Stimulated activated CD4-positive, alpha-beta T cell treated with anti-CD3 and anti-CD28 coated beads, Interleukin-15, amount 100 ng/mL, for 1 hour (primary cell): ENCODE measurements at places on chromosomes 12 and 14.

GRCh38 chr14:32940066-32940651, 1.5 kb downstream of the NPAS3 start:
- DNase-seq = no peak

DNA sequence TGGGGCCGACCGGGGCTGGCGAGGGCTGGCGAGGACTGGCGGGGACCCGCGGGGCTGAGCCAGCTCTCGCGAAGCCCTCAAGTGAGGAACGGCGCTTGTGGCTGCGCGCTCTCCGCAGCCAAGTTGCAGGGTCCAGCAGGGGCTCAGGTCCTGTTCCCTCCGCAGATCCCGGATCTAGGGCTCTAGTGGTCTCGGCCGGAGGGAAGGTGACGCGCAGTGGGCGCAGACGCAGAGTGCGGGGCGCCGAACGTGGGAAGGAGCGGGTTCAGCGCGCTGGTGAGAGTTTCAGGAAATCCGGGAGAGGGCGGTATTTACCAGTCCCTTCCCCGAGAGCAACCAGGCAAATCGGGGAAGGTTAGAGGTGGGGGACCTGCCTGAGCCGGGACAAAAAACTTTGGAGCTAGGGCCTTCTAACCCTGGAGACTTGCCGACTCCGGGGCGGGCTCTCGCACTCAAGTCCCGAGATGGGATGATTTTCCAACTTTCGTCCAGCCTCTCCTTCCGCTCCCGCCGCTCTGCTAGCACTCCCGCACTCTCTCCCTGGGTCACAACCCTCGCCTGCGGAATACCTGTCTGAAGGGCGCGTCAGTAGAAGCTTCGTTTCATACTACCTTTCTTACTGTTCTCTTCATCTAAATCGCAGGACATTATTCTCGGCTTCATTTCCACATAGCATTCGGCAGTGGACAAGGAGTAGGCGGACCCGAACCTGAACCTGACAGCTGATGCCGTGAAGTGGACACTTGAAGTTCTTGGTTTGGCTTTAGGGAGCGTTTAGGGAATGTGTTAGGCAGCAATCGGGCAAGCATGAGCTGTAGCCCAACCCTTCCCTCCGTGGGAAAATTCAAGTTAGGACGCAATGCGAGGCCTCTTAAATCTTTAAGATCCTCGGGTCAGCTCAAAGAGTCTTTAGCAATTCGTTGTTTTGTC, 13.6 kb upstream of the PAX9 start:
- no peak for DNase-seq

GRCh38 chr14:86450085-86450484, 920.1 kb downstream of the FLRT2 start:
- DNase-seq = no peak

DNA sequence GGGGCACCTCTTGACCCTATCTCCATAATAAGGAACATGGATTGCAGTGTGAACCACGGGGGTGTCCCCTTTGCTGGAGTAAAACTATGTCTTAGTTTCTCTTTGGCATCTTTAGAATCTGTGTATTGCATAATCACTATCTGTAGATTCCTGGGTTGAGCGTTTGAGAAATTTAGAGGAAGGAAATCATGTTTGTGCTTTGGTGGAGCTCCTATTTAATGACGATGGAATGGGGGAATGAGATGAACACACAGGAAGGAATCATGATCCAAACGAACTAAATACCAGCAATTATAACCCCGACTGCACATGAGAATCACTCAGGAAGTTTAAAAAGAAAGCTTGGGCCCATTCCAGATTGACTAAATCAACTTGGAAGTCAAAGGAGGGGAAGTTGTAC, 1.3 kb upstream of the MYG1 start:
- DNase-seq = no peak

DNA sequence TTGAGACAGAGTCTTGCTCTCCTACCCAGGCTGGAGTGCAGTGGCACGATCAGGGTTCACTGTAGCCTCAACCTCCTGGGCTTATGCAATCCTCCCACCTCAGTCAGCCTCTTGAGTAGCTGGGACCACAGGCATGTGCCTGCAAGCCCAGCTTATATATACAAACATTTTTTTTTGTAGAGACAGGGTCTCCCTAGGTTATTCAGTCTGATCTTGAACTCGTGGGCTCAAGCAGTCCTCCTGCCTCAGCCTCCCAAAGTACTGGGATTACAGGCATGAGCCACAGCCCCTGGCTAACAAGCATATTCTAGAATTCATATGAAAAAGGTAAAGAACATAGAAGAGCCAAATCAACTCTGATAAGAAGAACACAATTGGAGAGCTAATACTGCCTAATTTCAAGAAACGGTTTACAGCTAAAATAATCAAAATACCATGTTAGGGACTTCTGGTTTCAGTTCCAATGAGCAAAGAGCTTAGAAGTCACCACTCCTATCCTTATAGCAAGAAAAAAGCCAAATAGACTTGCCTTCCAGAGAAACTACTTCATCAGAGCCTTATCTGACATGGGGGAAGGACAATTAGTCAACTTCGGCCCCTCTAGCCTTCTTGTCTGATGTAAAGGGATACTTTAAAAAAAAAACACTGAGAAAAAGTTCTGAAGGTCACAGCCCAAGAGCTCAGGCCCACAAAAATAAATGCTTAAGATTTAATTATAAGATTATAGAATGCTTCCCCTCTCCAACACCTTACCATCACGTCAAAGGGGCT, 37.6 kb downstream of the TMEM116 start:
- no peak for DNase-seq

DNA sequence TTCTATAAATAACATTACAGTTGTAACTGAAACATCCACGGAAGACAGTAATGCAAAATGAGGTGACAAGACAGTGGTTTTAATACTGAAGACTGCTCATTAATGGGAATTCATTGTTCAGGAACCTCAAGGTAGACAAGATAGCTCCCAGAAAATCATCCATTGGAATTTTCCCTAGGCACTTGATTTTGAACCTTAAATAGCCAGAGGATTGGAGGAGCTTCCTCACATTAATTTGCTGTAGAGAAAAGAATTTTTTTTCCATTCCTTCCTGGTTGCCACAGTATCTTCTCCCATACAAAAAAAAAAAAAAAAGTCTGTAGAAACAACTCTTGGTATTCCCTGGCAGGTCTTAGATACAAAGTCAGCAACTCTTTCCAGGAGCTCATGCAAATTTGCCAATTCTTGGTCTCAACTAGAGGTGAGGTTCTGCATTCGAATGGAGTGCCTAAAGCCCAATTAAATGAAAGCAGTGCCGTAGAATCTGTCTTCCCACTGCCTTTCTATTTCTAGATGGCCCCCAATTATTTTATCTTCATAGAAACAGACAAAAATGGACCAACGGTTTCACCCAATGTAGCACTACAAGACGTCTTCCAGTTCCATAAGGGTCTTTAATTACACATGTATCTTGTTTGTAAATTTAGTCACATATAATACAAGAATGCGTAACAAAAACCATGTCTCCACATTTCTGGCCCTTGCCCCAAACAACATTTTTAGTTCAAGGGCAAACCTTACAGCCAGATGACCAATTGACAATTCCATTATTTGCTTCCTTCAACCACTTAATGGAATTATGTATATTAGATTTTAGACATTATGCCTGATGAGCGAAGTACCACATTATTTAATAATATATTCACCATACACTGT, 13.5 kb downstream of the SLC38A2 start:
- no peak for DNase-seq

GRCh38 chr12:2149091-2149490, 96.3 kb downstream of the CACNA1C start:
- no peak for DNase-seq

GRCh38 chr14:41154143-41154807, 452.4 kb upstream of the LRFN5 start:
- DNase-seq = no peak

DNA sequence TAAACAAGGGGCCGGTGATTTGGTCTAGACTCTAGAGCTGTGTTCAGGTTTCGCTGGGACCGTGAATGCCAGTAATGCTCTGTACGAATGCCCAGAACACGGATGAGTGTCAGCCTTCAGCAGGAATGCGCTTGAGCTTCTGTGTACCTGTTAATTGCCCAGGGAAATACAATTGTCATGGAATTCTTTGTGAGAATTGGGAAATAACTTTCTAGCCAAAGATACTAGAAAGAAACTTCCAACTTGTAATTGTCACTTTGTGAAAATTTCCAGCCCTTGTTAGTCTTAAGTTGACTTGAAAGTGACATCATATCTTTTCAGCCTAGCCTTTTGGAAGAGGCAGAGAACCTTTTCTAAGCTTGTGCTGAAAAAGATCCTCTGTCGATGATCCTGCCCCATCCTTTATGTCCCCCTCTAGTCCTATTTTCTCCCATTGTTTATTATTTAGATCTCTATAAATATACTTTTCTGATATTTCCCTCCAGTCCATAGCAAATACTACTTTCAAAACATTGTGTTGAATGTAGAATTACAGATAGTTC, 2.7 kb downstream of the CHST11 start:
- DNase-seq = no peak

GRCh38 chr14:35331605-35332516, 39.7 kb downstream of the PSMA6 start:
- no peak for DNase-seq

DNA sequence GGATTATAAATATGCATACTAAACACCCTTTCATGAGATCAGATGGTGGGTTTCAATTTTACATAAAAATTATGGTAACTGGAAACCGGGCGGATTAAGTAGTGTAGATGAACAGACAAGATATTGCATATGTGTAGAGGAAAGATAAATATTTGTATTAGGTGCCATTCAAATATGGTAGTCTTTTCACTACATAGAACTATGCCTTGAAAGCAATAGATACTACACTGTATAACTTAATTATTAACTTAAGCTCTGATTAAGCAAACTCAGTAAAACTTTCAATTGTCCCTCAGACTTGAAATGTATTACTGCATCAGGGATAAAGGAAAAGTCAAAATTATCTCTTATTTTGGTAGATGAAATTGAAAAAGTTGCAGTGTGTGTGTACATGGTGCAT, 1.9 kb downstream of the PTPN21 start:
- no peak for DNase-seq
